Neural progenitor cell (in vitro differentiated cells): ENCODE measurements at places on chromosomes 7 and 10.

- DNase-seq = no peak
Observed at GRCh38 chr10:114311496-114312209, 72.6 kb downstream of the VWA2 start.

GRCh38 chr7:147759327-147759943, 831.1 kb upstream of the C7orf33 start:
- no peak for DNase-seq

- no peak for DNase-seq
Observed at GRCh38 chr7:75595766-75596165, 103.6 kb downstream of the SPDYE5 start.

DNA sequence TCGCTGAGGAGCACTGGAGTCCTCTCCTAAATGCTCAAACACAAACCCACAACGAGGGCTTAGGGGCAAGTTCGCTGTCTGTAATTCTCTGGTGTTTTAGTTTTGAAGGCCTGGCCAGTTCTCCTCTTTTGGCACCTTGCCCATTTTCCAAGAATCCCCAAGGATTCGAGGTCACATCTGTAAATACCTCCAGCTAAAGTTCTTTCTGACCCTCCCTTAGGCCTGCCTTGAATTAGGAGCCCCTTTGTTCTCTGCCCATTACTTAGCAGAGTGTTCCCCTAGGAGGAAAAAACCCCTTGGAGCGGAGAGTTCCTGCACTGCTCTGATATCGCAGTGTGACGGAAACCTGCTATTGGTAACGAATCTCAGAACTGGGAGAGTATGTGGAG, 743 bp upstream of the PYROXD2 start:
- DNase-seq = peak; percentile 21

DNA sequence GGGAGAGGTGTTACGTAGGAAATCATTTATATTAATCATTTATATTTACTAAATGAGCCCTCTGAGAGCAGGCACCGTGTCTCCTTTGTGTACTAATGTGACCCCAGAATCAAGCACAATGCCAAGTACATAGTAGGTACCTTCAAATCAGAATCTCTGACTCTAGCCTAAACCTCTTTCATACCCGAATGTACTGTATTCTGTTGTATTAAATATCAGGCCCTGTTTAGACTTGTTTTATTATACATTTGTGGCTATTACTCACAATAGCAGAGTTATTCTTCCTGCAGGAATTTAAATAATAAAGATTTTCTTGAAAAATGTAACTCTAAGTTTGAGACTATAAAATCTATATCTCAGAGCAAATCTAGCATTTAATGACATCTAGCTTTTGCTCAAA, 297.3 kb downstream of the EXOC4 start:
- no peak for DNase-seq

DNA sequence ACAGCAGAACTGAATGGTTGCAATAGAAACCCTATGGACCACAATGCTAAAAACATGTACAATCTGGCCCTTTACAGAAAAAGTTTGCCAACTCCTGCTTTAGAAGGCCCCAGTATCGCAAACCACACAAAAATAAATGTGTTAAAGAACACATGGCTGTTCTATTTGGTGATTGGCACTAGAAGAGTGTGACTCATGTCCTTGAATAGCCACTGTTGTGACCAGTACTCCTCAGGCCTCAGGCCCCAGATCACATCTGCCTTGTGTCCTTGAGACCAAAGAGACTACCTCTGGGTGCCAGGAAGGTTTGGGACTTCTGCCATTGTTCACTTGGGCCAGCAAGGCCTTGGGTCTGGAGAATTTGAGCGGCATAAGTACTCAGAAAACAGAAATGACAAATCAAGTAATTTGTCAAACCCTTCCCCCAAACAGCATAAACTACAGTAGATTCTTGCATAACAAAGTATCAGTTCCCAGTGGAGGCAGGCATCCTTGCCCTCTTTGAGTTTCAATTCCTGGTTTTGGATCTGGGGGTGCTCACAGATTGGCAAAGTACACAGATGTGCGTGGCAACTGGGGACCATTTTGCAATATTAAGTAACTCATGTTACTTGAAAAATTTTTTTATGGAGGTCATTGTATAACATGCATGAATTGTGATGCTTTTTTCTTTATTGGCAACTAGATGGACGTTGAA, 50.2 kb downstream of the MTURN start:
- no peak for DNase-seq

DNA sequence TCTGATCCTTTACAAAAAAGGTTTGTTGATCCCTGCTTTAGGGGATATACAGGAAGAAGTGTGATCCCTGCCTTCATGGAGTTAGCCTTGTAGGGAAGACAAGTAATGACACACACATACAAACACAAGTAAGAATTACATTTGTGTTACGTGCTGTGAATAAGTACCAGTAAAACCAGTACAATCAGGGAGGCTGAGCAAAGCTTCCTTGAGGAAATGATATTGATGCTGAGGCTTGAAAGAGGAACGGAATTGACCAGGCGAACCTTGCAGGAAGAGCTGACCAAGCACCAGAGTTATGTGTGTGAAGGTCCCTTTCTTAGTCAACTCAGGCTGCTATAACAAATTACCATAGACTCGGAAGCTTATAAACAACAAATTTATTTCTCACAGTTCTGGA, 83.6 kb upstream of the CACUL1 start:
- DNase-seq = no peak

DNA sequence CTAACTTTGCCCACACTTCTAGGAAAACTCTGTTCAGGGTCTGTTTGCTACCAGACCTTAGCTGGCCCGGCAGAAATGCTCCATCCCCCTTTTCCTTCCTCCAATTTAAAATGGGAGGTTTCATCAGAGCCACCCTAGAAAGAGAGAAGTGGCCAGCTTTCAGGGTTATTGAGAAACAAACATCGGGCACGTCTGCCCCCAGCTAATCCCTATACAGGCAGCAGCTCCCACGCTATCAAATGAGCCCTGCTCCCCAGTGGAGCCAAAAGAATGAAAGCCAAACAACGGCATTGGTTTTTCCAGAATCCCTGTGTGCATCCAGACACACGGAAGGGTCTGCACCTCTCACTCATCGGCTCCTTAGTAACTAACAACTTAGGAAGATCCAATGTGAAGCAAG, 132.5 kb downstream of the GRID1 start:
- peak; percentile 69 for DNase-seq
